Occipital lobe (tissue), 3 donors: ENCODE measurements at places on chromosomes 16 and 17. TPM values are rescaled to one million over a fixed set of nuclear protein-coding genes. Genes with fewer than 3 reads are reported as not detected.

Gene LLGL2
- 2.7 TPM for total RNA-seq

Gene C17orf100
- total RNA-seq: 2.3 TPM

Gene HGS
- 37.6 TPM for total RNA-seq

Gene DBF4B
- total RNA-seq: 3.1 TPM

Gene ZNF821
- total RNA-seq: 35.1 TPM

GRCh38 chr16:51761001-51761400, 609.9 kb upstream of the SALL1 start:
- DNase-seq: no peak

- peak; percentile 47 for DNase-seq
Measured at GRCh38 chr17:78324391-78325075, 35.3 kb downstream of the SOCS3 start.

DNA sequence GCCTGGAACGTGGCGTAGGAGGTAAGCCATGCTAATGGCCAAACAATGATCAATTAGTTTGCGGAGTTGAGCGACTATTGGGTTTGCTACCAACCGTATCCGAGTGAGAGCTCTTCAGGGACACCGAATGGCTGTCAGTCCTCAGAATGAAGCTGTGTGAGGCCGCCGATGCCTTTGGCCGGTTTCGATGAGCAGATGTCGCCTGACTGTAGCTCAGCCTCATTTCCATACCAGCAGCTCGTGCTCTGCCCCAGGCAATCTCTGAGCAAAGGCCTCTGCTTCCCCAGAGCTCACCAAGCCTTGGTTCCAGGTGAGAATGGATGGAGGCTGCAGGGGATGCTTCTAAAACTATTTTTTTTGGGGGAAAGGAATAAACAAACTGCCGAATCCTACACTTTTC, 111.7 kb upstream of the HS3ST4 start:
- DNase-seq: no peak

DNA sequence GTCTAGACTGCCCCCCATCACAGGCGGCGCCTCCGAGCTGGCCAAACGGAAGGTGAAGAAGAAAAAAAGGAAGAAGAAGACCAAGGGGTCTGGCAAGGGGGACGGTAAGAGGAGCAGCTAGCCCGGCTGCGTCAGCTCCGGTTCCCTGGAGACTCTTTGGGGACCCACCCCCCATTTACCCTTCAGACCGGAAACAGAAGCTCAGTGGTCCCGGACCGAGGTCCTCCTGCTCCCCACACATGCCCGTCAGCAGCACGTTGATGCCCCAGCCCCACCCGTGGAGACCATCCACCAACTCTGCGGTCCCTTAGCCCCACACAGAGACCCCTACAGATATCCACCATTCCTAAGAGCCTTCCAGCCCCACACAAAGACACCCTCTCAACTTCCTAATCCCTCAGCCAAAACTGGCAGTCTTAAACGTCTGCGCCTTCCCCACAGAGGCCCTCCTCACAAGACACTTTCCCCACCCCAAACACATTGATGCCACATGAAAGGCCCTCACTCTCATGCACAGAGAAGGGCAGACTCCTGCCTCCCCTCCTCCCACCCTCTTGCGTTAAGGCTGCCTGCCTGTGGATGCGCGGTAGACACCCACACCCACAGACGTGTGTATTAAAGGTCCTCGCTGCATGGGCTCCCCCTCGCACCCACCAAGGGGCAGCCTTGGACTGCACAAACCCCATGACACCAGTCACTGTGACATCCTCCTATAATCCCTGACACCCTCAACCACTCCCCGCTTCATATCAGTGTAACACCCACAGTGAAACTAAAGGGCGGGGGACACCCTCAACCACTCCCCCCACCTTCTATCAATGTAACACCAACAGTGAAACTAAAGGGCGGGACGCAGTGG, 58.2 kb upstream of the RPH3AL start:
- DNase-seq: no peak

GRCh38 chr16:58048494-58049231, 23.1 kb downstream of the MMP15 start:
- no peak for DNase-seq

DNA sequence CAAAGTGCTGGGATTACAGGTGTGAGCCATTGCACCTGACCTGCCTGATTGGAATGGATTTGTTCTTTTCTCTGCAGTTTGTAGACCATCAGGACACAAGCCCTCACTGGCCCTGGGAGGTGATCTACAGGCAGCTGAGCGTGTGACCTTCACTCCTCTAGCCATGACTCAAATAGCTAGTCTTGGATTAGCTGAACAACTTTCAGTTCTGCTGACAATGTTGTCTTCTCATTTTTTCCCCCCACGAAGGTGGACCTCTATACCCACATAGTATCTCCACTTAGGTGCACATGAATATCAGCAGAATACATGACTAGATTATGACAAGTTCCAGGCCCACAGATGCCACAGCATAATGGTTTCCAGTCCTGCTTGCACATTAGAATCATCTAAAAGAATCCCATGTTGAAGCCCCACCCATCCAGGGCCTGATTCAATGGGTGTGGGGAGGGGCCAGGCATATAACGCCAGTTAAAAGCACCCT, 36.8 kb downstream of the HS3ST3B1 start:
- DNase-seq: no peak

DNA sequence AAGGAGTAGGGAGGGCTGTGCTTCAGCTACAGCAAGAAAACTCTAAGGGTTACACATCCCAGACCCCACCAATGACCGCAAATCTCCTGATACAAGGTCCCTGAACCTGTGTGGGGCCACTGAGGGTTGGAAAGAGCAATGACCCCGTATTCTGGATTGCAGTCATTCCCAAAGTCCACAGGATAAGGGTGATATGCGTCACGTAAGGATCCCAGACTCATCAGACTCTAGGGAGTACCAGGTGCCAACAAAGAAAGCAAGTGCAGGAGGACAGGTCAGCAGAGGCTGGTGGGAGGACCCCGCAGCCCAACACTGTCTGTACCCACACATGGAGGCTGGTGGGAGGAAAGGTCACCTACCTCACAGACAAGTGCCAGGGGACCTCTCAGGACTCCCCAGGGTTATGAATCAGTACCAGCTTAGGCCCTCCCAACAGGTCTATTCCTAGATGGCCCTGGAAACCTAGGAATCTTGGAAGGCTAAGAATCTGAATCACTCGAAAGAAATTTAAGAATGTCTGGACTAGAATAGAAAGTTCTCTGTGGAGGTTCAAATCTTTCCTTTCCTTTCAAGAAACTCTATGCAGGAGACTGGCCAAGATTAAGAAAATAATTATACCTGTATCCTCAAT, 16.2 kb downstream of the PITPNA start:
- no peak for DNase-seq

- DNase-seq: peak; percentile 35
Measured at GRCh38 chr17:74037320-74037719, 166.2 kb upstream of the RPL38 start.

DNA sequence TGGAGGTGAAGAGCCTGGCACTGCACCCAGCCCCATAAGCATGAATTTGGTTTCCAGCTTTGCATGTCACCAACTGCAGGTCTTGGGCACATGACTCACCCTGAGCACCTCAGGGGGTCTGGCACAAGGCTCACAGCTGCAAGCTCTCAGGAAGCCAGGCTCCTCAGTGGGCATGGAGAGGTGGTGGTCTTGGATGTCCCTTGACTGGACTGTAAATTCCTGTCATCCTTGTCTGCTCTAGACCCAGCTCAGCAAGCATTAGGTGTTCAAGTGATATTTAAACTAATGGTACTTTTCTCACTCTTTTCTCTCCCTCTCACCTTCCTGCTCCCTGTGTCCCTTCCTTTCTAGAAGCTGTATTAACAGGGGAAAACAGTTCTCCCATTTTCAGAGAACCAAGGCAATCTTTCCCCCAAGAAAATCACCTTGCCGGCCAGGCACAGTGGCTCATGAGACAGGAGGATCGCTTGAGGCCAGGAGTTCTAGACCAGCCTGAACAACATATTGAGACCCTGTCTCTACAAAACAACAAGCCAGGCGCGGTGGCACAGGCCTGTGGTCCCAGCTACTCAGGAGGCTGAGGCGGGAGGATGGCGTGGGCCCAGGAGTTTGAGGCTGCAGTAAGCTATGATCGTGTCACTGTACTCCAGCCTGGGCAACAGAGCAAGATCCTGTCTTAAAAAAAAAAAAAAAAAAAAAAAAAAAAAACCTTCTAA, 5.1 kb upstream of the KIFC3 start:
- DNase-seq: no peak

DNA sequence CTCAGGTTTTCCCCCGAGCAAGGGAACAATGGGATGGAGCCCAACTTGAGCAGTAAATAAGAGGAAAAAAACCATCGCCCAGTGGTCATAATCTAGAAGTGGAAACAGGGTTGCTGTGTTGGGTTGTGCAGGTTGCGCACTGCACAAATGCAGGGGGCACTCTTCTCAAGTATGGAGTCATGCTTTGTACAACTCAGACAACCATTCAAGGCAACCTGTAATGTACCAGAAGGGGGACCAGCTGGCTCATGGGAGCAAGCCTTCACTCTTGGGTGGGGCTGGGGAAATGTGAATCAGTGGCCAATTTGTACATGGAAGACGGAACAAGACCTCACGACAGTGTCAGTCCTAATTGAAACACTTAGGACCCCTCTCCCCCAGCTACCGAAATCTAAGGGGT, 23.9 kb upstream of the LITAF start:
- DNase-seq: no peak
